PC-3 (cell line): ENCODE measurements at places on chromosomes 4 and X. TPM values are rescaled to one million over a fixed set of nuclear protein-coding genes. Genes with fewer than 3 reads are reported as not detected.

The VSIG1 gene
- 0.84 and 4.8 TPM in 2 replicates for total RNA-seq

The CD40LG gene
- not detected in 2 replicates for total RNA-seq

The UNC5C gene
- not detected in 2 replicates for total RNA-seq

The KLB gene
- total RNA-seq = not detected in 2 replicates

The AWAT2 gene
- total RNA-seq = not detected in 2 replicates

DNA sequence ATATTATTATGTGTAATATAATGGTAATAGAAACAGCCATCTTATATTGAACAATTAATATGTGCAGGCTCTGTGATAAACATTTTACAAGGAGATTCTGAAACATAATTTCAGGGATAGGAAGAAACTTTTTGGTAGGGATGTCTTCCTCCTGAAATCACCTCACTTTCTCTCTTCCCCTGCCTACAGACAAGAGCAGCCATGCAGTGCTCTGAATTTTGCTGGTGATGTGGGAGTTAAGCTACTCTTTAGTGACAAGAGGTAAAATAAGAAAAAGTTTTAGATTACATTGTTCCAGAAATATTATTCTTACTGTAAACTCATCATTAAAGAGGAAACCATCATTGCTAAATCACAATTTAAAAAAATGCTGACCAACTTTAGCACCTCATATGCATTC is 36.1 kb downstream of the LARP7 start:
- H3K27me3 ChIP-seq = no peaks in the 10 kb centered on the region
- H3K4me3 ChIP-seq = no peak overlapping the region

GRCh38 chr4:44583393-44583792 is 68.0 kb downstream of the YIPF7 start:
- H3K27ac ChIP-seq = no peak overlapping the region
- H3K4me1 ChIP-seq = no peaks in the 10 kb centered on the region
- peak; percentile 10 for DNase-seq
- H3K36me3 ChIP-seq = no peaks in the 10 kb centered on the region
- no peak overlapping the region for H3K4me3 ChIP-seq
- H3K27me3 ChIP-seq = no peaks in the 10 kb centered on the region

DNA sequence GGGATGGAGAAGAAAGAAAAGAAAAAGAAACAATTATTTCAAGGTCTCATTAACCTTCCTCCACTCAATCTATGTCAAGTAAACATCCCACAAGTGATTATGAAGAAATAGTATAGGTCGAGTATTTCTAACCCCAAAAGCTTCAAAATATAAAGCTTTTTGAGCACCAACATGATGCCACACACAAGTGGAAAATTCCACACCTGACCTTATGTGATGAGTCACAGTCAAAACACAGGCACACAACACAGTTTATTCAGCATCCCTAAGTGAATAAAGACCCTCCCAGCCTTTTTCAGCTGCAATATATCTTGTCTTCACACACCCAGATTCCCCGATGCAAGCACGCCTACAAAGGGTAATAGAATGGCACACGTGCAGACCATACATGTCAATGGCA is 51.7 kb upstream of the VEGFC start:
- no peaks in the 10 kb centered on the region for H3K27me3 ChIP-seq
- peak overlapping the region; percentile 37 for H3K27ac ChIP-seq
- H3K4me3 ChIP-seq = no peak overlapping the region
- H3K4me1 ChIP-seq = peaks cover 46% of the 10 kb centered on the region

GRCh38 chrX:38959736-38960135 is 158.5 kb downstream of the MID1IP1 start:
- no peak for DNase-seq
- no peaks in the 10 kb centered on the region for H3K36me3 ChIP-seq
- H3K27ac ChIP-seq = no peak overlapping the region
- H3K27me3 ChIP-seq = no peaks in the 10 kb centered on the region
- H3K4me3 ChIP-seq = no peak overlapping the region
- H3K4me1 ChIP-seq = no peaks in the 10 kb centered on the region

DNA sequence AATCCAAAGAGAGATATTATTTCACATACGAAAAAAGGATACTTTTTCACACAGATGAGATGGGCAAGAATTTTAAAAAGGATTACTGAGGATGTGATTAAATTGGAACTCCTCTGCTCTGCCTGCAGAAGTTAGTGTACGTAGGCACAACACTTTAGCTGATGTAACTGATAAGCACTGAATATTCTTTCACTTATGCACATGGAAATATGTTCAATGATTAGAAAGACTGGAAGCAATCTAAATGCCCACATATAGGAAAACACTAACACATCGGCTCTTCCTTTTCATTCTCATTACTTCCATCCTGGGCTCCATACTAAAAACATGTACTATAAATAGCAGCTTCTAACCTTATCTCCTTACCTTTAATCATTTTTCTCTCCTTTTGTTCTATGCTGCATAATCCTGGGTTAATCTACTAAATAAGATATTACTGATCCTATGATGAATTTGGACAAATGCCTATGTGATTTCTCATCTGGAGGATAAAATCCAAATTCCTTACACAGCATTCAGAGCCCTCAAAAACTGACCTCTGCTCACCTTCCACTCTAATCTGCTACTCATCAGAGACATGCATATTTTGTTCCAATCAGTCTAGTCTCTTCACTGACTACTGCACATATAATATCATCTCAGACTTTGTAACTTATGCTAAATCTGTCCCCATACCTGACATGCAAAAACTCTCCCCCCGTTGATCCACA is 197.8 kb downstream of the PDGFC start:
- peaks cover 70% of the 10 kb centered on the region for H3K4me1 ChIP-seq
- DNase-seq = peak; percentile 63
- peak overlapping the region; percentile 65 for H3K27ac ChIP-seq
- H3K36me3 ChIP-seq = no peaks in the 10 kb centered on the region

DNA sequence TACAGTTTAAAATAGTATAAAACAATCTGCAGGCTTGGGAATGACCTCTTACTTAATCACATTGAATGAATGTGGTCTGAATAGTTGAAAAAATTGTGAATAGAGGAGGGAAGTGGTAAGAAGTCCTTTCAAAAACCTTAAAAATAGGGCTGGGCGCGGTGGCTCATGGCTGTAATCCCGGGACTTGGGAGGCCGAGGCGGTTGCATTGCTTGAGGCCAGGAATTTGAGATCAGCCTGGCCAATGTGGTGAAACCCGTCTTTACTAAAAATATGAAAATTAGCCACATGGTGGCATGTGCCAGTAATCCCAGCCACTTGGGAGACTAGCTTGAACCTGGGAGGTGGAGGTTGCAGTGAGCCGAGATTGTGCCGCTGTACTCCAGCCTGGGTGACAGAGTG is 36.5 kb downstream of the HERC3 start:
- no peak overlapping the region for H3K27ac ChIP-seq
- no peaks in the 10 kb centered on the region for H3K27me3 ChIP-seq
- peak; percentile 29 for DNase-seq
- H3K4me3 ChIP-seq = no peak overlapping the region
- H3K36me3 ChIP-seq = no peaks in the 10 kb centered on the region
- H3K4me1 ChIP-seq = peaks cover 34% of the 10 kb centered on the region

DNA sequence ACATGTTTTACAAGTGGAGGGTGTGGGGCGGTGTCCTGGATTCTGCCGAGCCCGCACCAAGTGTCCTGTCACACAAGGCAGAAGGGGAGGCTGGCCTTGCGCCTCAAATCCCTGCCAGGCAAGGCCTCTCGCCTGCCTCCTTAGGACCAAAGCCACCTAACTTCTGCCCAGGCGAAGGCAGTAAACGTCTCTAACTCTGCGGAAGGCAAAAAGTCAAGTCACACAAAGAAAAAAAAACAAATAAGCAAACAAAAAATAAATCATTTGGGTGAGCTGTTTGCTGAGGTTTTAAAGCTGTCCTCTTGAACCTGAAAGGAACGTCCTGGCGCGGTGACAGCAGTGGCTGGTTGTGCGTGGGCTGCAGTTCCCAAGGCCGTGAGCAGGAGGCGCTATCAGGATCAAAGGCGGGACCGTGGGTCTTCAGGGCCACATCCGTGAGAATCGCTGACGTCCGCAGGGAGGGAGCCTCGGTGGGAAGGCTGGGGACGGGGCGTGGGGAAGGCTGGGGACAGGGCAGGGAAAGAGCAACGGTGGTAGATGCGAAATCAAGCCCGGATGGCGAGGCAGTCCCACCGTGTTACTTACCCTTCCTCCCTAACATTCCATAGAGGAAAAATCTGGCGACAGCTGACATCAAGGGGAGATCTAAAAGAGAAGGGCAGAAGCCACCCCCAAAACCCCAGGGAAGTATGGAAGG is 99.1 kb downstream of the TRAPPC11 start:
- H3K27ac ChIP-seq = peak overlapping the region; percentile 50
- H3K4me3 ChIP-seq = no peak overlapping the region
- H3K36me3 ChIP-seq = no peaks in the 10 kb centered on the region
- H3K27me3 ChIP-seq = no peaks in the 10 kb centered on the region
- H3K4me1 ChIP-seq = peaks cover 26% of the 10 kb centered on the region
- DNase-seq = peak; percentile 46

DNA sequence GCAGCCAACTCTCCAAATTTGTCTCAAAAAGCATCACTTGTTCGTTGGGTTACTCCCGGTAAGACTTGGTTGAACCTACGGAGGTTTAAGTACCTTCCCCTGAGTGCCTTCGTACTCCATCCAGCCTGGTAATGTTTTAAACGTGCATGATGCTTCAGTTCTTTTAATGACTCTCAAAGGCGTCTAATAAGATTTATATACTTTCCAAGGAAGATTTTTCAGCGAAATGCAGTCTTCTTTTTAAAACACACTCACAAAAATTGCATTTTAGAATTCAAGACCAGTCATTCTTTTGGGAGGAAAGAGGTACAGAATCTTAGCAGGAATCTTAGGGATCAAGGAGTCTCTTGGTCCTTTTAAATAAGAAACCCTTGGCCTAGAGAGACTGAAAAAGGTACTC is 430 bp upstream of the TRPC3 start:
- no peak overlapping the region for H3K27ac ChIP-seq
- no peak overlapping the region for H3K4me3 ChIP-seq
- no peak for DNase-seq
- H3K4me1 ChIP-seq = no peaks in the 10 kb centered on the region

GRCh38 chr4:175511861-175512260 is 300.2 kb downstream of the GPM6A start:
- H3K36me3 ChIP-seq = no peaks in the 10 kb centered on the region
- no peak overlapping the region for H3K27ac ChIP-seq
- H3K27me3 ChIP-seq = no peaks in the 10 kb centered on the region
- no peak for DNase-seq
- H3K4me1 ChIP-seq = no peaks in the 10 kb centered on the region

DNA sequence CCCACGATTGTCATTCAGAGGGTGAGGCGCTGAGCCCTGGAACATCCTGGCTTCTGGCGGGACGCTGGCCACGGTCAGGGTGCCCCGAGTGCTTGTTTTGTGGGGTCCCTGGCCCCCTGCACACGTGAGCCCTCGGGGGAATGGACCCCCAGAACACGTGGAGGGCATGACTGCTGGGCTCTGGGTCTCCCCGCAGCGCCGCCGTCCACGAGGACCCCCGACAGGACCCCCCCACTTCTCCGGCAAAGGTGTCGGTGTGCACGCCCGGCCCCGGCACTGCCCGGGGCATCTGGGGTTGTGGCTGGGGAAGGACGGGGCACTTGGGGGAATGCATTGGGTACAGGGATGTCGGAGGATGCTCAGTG is 13.9 kb upstream of the GTPBP6 start:
- H3K36me3 ChIP-seq = no peaks in the 10 kb centered on the region
- H3K27me3 ChIP-seq = no peaks in the 10 kb centered on the region
- H3K4me1 ChIP-seq = no peaks in the 10 kb centered on the region
- H3K4me3 ChIP-seq = no peak overlapping the region

DNA sequence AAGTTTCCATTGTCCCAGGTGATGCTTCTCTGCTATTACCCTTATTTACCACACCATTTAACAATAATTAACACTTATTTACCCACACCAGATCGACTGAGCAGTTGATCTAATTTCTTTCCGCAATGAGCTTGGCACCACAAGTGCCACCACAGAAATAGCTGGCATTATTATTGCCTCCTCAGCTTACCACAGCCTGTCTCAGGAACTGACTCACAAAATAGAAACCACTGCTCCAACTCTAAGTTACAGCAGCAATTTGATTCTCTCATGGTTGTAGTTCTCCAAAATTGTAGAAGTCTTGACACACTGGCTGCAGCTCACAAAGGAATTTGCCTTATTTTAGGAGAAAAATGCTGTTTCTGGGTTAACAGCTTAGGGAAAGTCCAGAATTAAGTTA is 22.5 kb downstream of the ZNF721 start:
- peaks cover 17% of the 10 kb centered on the region for H3K36me3 ChIP-seq
- H3K4me3 ChIP-seq = no peak overlapping the region
- H3K4me1 ChIP-seq = no peaks in the 10 kb centered on the region; the same call in 1 of the 2 replicates
- H3K27me3 ChIP-seq = no peaks in the 10 kb centered on the region
- DNase-seq = peak; percentile 12

- DNase-seq = no peak
- no peak overlapping the region for H3K27ac ChIP-seq
These were observed 105.6 kb downstream of the SLC4A4 start for GRCh38 chr4:71444395-71444794.

DNA sequence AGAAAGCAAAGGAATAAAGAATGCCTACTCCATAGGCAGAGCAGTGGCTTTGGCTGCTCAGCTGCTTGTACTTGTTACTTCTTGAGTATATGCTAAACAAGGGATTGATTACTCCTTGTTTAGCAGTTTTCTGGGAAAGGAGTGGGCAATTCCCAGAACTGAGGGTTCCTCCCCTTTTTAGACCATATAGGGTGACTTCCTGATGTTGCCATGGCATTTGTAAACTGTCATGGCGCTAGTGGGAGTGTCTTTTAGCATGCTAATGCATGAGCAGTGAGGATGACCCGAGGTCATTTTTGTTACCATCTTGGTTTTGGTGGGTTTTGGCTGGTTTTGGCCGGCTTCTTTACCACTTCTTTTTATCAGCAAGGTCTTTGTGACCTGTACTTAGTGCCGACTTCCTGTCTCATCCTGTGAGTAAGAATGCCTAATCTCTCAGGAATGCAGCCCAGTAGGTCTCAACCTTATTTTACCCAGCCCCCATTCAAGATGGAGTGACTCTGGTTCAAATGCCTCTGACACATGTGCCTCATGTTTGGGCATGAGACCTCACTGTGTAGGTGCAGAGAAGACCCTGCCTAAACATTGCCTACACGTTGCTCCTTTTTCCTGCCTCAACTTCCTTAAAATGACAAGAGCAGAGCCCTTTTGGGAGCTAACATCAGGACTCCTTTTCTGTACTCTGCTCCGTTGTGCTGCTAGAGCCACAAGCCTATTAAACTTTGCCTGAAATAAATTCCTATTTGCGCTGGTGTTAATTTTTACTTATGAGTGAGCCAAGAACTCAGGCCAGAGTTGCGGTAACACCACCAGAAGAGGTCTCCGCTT is 21.0 kb upstream of the UBA6 start:
- peaks cover 20% of the 10 kb centered on the region; the same call in 1 of the 2 replicates for H3K36me3 ChIP-seq
- peak; percentile 94 for DNase-seq
- H3K27ac ChIP-seq = peak overlapping the region; percentile 42
- no peak overlapping the region for H3K4me3 ChIP-seq

DNA sequence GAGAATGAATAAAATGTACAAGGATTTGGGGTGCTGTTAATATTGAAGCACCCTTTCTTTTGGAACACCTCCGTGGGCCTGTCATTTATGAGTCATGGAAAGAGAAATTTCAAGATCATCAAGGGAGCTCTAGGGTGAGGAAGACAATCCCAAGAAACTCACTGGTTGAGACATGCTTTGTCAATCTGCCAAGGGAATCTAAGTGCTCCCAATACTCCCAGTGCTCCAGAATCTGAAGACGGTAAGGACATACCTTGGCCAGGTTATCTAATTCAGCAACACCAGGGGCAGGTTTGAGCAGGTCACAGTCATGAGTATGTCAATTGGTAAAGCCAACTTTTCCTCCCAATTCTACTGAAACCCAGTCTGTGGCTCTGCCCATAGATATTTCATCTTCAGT is 556.4 kb upstream of the CPEB2 start:
- DNase-seq = peak; percentile 44
- H3K27me3 ChIP-seq = no peaks in the 10 kb centered on the region
- H3K27ac ChIP-seq = peak overlapping the region; percentile 65
- H3K4me1 ChIP-seq = peaks cover 9% of the 10 kb centered on the region
- H3K4me3 ChIP-seq = no peak overlapping the region
